ENCODE measurements at places on chromosomes 12 and 14. TPM values are rescaled to one million over a fixed set of nuclear protein-coding genes. Genes with fewer than 3 reads are reported as not detected.

GRCh38 chr14:71932229-71932981 lies at the start of gene RGS6:
RGS6 (plus strand) TSS chr14:71932429.
- H3K36me3 ChIP-seq = no peaks in the 10 kb centered on the region
- H3K27ac ChIP-seq = no peak within 1 kb of the TSS
- H3K4me3 ChIP-seq = peak within 1 kb of the TSS; percentile 28
- peaks cover 49% of the 10 kb centered on the region for H3K27me3 ChIP-seq
- DNase-seq = peak; percentile 23
- peaks cover 16% of the 10 kb centered on the region for H3K4me1 ChIP-seq

- no peak overlapping the region for H3K27ac ChIP-seq
- H3K4me1 ChIP-seq = peaks cover 3% of the 10 kb centered on the region
- DNase-seq = no peak
- no peaks in the 10 kb centered on the region for H3K36me3 ChIP-seq
These were observed 10.0 kb upstream of the KLC1 start for GRCh38 chr14:103619057-103619456.

- DNase-seq = no peak
- H3K36me3 ChIP-seq = peaks cover 4% of the 10 kb centered on the region
- H3K27me3 ChIP-seq = peaks cover 11% of the 10 kb centered on the region
- H3K27ac ChIP-seq = no peak within 1 kb of the TSS
- H3K4me1 ChIP-seq = no peaks in the 10 kb centered on the region
These were observed at the start of gene RDH16 for GRCh38 chr12:56957229-56958052. RDH16 (minus strand) TSS chr12:56957608; CDS start chr12:56957462, 146 bp downstream.

- no peaks in the 10 kb centered on the region for H3K4me1 ChIP-seq
- no peak overlapping the region for H3K4me3 ChIP-seq
- no peak overlapping the region for H3K27ac ChIP-seq
- no peak for DNase-seq
These were observed 36.6 kb downstream of the RTL1 start for GRCh38 chr14:100866666-100867630.

GRCh38 chr14:24483604-24484252 lies 24.3 kb downstream of the CMA1 start:
- H3K27ac ChIP-seq = peak overlapping the region; percentile 6
- DNase-seq = peak; percentile 20
- H3K27me3 ChIP-seq = no peaks in the 10 kb centered on the region
- H3K36me3 ChIP-seq = no peaks in the 10 kb centered on the region

DNA sequence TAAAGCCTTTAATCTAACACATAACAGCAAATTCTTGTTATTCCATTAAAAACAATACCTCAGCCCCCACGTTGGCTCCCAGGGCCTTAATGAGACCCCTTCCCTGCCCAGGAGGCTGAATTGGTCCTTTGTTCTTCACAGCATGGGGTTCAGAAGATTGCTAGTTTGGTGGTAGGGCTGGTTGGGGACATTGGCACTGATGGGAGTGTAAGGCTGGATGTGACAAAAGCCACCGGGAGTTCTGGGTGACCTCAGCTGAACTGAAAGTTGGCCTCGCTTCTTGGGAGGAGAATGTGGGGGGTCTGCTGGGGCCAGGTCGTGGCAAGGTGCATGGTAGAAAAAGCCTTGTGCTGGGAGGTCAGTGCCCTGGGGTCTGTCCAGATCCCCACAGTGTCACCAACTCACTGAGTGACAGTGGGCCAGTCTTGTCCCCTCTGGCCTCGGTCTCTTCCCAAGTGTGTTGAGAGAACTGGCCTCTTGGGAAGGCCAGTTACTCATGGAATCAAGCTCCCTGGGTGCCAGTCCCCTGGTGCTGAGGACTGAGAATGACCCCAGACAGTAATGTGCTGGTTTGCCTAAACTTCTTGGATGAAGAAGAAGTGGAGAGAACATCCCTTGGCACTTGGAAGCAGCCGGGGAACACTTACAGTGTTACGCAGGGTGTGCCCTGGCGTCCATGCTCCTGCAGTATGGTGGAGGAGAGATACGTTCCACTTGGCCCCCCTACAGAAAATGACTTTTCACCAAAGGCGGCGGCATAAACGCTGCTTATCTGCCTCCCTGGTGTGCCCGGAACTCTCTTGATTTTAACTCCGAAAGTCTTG lies 283.7 kb upstream of the RTL1 start:
- peak; percentile 6 for DNase-seq
- no peaks in the 10 kb centered on the region for H3K27me3 ChIP-seq
- no peaks in the 10 kb centered on the region for H3K36me3 ChIP-seq

- peaks cover 76% of the 10 kb centered on the region for H3K36me3 ChIP-seq
- H3K4me1 ChIP-seq = peaks cover 35% of the 10 kb centered on the region
These were observed 1.6 kb upstream of the CDKN1B start for GRCh38 chr12:12715459-12716150.

DNA sequence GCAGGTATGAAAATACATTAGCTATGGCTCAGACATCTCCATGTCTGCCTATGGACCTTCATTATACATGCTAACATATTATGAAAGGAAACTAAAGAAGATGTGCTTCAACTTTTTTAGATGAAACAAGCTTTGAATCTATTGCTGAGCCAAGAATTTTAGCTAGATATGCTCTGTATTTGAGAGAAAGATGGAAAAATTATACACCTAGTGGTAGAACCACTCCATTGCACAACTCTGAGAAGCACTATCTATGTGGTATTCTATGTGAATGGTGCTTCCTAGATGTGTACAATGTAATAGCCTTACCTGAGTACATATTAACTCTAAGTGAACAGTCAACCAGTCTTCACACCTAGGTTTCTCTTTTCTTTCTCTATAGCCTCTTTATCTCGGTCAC lies 17.3 kb downstream of the EPYC start:
- H3K4me1 ChIP-seq = no peaks in the 10 kb centered on the region
- no peak overlapping the region for H3K27ac ChIP-seq
- peaks cover 2% of the 10 kb centered on the region for H3K27me3 ChIP-seq
- no peaks in the 10 kb centered on the region for H3K36me3 ChIP-seq
- DNase-seq = no peak

DNA sequence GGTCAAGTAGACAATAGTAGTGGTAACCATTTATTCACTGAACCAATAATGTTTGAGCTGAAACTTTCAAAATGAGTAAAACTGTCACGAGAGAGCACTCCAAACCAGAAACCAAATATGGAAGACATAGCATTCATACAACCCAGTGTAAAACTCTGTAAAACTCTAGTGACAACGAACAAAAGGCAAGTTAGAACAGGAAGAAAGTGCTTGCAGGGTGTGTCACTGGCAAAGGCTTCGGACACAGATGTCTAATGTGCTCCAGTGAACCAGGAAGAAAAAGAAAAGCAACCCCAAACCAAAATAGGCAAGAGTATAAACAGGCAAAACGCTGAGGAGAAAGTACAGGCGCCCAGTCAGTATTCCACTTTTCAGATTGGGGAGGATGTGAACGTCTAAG lies 79.3 kb upstream of the FZD10 start:
- no peaks in the 10 kb centered on the region for H3K36me3 ChIP-seq
- H3K4me1 ChIP-seq = peaks cover 2% of the 10 kb centered on the region
- H3K27me3 ChIP-seq = no peaks in the 10 kb centered on the region
- no peak overlapping the region for H3K27ac ChIP-seq
- H3K4me3 ChIP-seq = no peak overlapping the region

The FANCM gene
- 12.7 TPM for total RNA-seq

The VDR gene
- total RNA-seq = 65.5 TPM

All from activated CD4-positive, alpha-beta memory T cell treated with anti-CD3 and anti-CD28 coated beads, Interleukin-2, amount 10 ng/mL, durations not matched to agents 7 days and 5 days (primary cell).